Nucleus accumbens (tissue), 56 donors: ENCODE measurements at places on chromosomes 4 and X.

- DNase-seq, result no peak
These were observed 91.0 kb upstream of the TRIM2 start for GRCh38 chr4:153113061-153113837.

- no peak for DNase-seq
These were observed 90.7 kb downstream of the WDFY3 start for GRCh38 chr4:84875636-84876371.

GRCh38 chr4:163548481-163549243 is 54.2 kb downstream of the TMA16 start:
- no peak for DNase-seq

GRCh38 chr4:72743078-72743477 is 174.1 kb upstream of the ADAMTS3 start:
- no peak for DNase-seq

GRCh38 chr4:109914322-109914721 is 1.6 kb downstream of the EGF start:
- DNase-seq, result no peak

GRCh38 chr4:66048861-66049260 is 378.6 kb upstream of the EPHA5 start:
- no peak for DNase-seq

DNA sequence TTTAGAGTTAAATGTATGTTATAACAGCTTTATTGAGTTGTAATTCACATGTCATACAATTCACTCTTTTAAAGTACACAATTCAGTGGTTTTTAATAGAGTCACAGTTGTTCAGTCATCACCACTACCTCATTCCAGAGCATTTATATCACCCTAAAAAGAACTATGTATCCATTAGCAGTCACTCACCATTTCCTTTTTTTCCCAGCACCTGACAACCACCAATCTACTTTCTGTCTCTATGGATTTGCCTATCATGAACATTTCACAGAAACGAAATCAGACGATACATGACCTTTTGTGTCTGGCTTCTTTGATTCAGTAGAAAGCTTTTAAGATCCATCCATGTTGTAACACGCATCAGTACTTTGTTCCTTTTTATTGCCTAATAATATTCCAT is 52.9 kb upstream of the FRAS1 start:
- DNase-seq, result no peak

DNA sequence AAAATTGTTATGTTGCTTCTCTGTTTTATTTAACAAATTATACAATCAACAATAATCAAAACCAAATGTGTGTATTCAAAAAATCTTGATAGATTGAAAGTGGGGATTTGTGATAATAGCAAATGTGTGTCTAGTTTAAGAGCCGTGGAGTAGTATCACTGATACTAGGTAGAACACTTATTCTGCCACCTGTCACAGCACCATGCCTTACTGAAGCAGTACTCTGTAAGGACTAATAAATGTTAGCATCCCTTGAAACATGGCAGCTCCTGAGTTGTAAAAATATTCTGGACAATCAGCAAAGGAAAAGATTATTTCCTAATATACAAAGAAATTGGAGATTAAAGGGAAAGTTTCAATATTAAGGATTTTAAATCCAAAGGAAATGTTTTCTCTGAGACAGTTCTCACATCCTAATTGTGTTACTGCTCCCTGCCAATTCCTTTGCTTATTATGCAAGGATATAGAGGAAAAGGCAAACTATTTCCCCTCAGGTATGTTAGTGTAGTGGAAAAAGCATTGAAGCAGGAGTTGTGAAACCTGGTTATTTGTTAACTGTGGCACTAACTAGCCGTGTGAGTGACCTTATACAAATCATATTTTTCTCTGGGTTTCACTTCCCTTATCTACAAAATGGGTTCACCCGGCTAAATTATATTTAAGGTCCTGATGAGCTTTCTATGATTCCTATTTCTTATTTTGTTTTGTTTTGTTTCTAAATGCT is 303.1 kb downstream of the ARHGAP24 start:
- no peak for DNase-seq

DNA sequence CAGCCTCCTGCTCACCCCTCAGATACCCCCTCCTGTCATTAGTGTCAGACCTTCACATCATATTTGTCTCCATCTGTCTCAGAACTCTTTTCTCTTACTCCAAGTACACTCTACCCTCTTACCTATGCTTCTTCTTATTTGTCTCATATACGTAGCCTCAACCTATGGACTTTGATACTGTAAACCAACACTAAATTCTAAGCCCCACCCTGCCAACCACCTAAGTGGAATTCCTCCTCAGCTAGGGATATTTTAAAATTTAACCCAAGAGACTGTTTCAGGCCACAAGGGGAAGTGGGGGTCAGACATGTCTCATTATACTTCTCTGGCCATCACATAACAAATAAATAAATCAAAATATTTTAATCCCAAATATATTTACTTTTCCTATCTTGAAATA is 778.1 kb upstream of the GRID2 start:
- DNase-seq, result no peak
